ENCODE measurements at places on chromosomes 3 and 15.

DNA sequence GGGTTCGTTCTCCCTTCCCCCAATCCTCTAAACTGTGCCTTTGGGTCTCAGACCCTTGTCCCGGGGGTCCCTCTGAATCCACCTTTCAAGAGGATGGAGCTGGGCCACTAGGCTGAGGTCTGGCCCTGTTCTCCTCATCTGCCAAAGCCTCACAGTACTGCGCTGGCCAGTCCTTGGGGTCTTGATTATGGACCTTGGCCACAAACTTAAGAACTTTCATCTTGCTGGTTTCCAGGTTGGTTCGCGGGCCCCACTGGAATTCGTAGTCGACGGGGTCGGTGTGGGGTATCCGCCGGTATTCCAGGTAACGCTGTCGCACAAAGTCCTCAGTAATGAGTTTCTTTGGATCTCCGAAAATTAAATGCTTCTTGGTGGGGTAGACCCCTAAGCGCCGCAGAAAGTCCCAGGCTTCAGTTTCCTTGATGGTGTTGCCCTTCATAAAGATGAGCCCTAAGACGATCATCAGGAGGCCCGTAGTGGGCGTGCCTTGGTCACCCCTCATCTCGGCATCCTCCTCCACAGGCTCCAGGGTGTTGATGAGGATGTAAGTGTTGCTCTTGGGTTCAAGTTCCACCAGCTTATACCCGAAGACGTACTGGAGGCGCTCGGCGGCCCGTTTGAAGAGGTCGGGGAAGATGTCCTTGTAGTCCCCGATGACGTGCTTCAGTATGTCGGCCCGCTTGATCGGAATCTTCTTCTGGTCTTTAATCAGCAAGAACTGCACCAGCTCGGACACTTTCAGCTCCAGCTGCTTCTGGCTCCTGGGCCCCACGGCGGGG, 727 bp downstream of the NSMCE3 start:
- peak; percentile 48 for DNase-seq

GRCh38 chr3:121943431-121943830, 49.2 kb downstream of the SLC15A2 start:
- DNase-seq, result no peak

GRCh38 chr3:115520651-115521245, 102.6 kb upstream of the GAP43 start:
- DNase-seq, result no peak

- DNase-seq, result no peak
Observed at GRCh38 chr15:32099956-32100684, 69.8 kb downstream of the CHRNA7 start.

DNA sequence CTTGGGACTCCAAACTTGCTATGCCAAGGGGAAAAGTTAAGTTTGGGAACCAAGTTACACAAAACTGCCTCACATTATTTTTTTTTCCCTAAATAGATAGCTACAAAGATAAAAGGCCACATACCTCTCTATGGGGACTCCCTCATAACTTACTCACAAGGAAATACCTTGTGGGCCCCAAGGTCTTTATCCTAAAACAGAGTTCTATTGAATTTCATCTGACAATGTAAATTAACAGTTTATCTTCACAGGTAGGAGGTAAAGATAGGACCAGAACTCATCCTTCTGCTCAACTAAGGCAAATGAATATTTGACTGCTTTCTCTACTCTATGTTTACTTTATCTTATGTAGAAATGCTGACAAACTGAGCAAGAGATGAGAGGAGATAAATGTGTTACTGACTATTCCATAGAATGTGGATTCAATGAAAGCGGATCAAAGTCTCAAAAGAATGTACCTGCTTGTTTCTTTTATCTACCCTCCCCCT, 1278.0 kb downstream of the OTOL1 start:
- no peak for DNase-seq

DNA sequence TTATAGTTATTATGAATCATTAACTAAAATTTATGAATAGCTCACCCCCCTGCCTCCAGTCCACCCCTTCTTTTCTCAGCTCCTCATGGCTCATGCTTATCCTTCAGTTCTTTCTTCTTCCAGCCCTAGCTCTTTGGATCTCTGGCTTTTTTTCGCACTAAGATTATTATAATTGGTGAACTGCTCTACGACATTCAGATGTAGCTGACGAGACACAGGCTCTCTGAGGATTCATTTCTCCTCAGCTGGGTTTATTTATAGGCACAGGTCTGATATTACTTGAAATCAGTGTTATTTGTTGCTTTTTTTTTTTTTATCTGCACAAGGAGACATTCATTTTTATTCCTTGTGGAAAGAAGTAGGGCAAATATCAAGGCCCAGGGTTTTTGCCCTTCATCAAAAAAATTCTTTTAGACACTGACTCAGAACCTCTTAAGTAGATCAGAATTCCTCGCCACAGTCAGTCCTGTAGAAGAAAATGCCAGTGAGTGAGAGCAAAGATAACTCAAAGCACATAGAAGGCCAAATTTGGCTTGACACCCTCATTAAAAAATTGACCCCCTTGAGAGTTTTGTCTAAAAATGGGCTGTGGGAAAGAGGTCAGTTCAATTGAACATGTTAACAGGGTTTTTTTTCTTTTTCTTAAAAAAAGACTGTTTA, 106.6 kb downstream of the MYH15 start:
- DNase-seq, result no peak

GRCh38 chr3:143775459-143775858, 72.8 kb downstream of the SLC9A9 start:
- no peak for DNase-seq

- DNase-seq, result no peak
Observed at GRCh38 chr3:11168406-11168805, 14.1 kb downstream of the HRH1 start.

GRCh38 chr3:46110701-46111493, 83.6 kb upstream of the XCR1 start:
- DNase-seq, result no peak

- DNase-seq, result no peak
Observed at GRCh38 chr3:88180398-88180999, 30.7 kb downstream of the C3orf38 start.

DNA sequence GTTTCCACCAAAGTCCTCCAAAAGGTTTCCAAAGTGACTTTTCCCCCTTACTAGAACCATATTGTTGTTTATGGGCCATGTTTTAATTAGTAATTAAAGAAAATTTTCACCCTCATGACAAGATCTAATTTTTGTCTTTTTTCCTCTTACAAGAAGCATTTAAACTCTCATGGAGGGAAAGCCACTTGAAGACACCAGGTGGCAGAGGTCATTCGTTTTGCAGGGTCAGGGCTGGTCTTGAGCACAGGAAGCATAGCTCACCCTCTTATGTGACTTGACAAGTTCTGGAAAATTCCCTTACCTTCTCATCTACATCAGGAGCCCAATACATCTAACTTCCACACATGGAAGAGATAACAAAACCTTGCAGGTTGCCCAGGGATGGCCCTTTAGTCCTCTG, 163.7 kb downstream of the GREM1 start:
- no peak for DNase-seq

GRCh38 chr3:142963516-142964448, at the start of gene PAQR9:
PAQR9 (minus strand) TSS chr3:142963674; CDS start chr3:142963336, 338 bp downstream.
- peak; percentile 50 for DNase-seq

DNA sequence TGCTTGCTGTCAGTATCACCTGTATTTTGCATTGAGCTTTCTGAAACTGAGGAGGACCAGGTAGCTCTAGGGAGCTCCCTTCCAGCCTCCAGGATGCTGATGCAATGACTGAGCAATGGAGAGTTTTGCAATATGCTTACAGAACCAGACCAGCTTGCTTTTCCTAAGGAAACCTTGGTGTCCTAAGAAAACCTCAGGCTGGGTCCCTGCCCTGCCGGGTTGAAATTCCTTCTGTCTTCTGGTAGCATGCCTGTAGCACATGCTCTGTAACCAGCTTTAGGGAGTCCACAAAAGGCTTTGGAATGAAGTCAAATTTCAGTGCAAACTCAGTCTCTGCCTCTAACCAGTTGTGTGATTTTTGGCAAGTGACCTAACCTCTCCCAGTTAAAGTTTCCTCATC, 65.8 kb upstream of the GSK3B start:
- peak; percentile 67 for DNase-seq

DNA sequence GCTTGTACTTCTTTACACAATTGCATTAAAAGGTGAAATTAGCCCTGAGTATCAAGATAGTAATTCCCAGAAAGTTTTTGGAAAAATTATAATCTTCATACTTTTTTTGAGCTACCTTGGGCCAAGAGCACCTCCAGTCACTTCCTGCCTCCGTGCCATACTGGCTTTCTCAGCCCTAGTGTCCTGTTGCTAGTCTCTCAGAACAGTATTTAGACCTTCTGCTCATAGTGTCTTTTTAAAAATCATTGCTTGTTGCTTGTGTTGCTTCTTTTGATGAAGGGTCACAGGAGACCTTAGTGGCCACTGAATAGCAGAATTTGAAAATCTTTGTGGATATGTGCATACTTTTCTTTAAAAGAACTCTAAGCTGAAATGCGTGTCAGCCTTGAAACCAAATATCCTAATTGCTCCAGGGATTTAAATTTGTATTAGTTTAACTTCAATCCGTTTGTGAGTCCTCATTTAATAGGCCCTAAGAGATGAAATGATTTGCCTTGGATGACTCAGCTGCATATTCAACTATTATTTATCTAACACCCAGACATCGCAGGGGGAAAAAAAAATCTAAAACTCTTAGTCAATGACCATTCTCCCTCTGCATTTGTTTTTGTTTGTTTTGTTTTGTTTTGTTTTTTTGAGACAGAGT, 29.1 kb upstream of the LXN start:
- DNase-seq, result no peak

DNA sequence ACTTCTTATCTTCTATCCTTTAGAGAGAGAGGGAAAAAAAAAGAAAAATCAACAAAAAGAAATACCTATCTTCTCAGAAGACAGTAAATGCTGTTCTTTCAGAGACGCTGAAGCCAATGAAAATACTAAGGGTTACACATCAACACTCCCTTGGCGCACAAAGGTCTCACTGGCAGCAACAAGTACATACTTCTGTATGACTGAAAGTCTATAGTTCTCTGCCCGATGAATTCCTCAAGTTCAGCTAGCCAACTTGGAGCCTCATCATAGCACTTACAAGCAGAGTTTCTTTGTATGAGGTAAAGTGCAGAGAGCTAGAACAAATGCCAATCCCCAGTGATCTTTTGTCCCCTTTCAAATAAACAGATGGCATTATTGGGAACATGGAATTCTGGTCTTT, 62.7 kb downstream of the CPNE4 start:
- no peak for DNase-seq

Measured in Right ventricle myocardium superior (tissue), 1 donor.